Brain (organoid and tissue), 16 donors: ENCODE measurements at places on chromosomes 13 and 19.

DNA sequence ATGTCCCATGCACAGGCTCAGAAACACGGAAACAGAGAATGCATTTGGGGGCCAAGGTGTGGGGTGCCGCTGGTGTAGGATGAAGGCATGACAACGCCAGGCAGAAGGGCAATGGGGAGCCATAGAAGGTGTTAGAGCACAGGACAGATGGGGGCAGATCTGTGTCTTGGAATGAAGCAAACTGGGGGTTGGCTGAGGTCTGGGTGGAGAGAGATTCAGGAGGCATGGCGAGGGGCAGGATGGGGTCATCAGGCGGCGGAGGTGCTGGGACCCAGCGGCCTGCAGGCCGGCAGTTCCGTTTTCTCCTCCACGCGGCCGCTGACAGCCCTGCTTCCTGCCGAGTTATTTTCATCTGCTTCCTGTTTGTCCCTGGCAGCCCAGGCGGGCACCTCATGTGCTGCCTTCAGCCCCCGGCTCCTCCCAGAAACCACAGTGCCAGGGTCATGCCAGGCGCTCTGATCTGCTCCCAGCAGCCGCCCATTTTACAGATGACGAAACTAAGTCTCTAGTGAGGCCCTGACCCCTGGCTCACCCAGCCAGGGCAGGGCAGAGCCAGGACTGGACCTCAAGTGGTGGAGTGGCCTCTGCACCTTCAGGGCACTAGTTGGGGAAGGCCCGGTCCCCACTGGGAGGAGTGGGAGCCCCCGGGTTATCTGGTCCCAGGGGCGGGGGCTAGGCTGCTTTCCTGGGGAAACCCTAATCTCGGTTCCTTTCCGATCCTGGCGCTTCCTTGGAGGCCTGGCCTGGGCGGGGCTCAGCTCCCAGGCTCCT, 2.2 kb downstream of the ARHGAP45 start:
- DNase-seq: no peak

- no peak for DNase-seq
These were observed 2.0 kb upstream of the CSNK1A1L start for GRCh38 chr13:37107456-37107855.

- no peak for DNase-seq
These were observed 94.3 kb downstream of the GPC6 start for GRCh38 chr13:93320942-93321341.

DNA sequence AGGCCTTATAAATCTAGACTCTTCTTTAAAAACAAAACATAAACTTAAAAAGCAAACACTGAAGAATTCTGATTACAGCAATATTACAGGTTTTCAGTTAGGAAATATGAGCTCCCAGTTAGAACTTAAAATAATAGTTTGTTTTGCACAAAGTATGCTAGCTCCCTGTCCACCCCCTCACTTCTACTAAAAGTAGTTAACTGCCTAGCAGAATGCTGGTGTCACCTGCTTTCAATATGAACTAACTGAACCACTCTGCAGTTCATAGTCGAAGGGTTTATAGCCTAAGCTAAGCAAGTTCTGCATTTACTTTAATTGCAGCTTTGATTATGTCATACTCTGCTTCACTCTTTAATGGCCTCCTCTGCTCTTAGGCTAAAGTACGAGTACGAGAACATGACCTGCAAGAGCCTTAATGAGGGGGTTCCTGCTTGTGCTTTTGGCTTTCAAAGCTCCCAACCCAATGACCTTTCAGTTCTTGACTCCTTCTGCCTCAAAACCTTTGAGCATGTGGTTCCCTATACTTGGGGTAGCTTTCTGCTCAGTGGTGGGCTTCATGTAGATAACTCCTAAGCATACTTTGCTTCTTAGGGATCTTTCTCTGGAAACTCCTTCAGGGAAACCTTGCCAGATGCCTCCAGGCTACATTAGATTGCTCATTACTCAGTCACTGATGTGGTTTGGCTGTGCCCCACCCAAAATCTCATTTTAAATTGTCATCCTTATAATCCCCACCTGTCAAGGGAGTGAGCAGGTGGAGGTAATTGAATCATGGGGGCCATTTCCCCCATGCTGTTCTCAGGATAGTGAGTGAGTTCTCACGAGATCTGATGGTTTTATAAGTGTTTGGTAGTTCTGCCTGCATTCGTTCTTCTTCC, 278.9 kb upstream of the ARGLU1 start:
- DNase-seq: no peak

DNA sequence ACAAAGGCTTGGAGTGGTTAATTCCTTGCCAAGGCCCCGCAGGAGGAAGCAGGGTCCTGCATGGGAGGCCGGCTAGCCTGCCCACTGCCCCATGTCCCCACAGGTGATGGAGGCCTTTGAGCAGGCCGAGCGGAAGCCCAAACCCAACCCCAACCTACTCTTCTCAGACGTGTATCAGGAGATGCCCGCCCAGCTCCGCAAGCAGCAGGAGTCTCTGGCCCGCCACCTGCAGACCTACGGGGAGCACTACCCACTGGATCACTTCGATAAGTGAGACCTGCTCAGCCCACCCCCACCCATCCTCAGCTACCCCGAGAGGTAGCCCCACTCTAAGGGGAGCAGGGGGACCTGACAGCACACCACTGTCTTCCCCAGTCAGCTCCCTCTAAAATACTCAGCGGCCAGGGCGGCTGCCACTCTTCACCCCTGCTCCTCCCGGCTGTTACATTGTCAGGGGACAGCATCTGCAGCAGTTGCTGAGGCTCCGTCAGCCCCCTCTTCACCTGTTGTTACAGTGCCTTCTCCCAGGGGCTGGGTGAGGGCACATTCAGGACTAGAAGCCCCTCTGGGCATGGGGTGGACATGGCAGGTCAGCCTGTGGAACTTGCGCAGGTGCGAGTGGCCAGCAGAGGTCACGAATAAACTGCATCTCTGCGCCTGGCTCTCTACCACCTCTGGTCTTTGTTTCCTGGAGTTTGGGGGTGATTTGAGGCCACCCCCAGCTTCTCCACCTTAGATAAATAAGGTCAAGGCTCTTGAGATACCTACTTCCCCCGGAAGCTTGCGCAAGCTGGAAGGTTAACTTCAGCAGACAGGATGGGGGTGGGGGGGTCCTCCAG, 2.6 kb downstream of the B3GNT8 start:
- DNase-seq: no peak

DNA sequence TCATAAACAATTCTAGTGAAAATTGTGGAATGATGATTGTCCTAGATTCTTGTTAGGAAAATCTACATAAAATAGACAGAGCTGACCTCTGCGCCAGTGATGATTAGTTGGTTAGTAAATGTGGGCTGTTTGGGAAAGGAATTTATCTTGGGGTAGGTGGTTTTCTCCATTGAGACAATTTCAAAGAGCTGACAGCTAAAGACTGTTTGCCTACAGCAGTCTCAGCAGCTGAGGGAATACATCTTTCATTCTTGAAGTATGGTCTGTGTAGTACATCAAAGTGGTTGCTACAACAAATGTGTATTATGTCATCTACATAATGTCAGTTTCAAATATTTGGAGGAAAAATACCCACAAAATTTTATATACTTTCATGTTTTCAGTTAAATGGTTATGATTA, 117.2 kb upstream of the TRPC4 start:
- DNase-seq: no peak

DNA sequence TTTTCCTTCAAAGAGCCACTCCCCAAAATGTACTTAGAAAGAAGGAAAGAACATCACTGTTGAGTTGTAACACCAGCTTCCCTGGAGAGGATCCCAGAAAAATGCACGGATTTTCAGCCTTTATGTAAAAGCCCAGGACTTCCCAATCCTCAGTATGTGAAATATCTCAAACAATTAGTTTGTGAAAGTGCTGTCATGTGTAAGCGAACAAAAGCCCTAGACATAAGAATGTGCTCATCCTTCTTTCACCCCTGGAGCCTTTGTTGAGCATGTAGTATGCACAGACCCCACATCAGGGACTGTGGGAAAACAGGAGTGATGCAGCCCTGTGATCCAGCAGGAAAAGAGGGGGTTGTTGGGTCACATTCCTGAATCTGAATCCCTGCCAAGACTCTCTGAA, 441.4 kb upstream of the ZNF507 start:
- DNase-seq: no peak

GRCh38 chr13:31168166-31168565, 6.5 kb upstream of the HSPH1 start:
- no peak for DNase-seq

DNA sequence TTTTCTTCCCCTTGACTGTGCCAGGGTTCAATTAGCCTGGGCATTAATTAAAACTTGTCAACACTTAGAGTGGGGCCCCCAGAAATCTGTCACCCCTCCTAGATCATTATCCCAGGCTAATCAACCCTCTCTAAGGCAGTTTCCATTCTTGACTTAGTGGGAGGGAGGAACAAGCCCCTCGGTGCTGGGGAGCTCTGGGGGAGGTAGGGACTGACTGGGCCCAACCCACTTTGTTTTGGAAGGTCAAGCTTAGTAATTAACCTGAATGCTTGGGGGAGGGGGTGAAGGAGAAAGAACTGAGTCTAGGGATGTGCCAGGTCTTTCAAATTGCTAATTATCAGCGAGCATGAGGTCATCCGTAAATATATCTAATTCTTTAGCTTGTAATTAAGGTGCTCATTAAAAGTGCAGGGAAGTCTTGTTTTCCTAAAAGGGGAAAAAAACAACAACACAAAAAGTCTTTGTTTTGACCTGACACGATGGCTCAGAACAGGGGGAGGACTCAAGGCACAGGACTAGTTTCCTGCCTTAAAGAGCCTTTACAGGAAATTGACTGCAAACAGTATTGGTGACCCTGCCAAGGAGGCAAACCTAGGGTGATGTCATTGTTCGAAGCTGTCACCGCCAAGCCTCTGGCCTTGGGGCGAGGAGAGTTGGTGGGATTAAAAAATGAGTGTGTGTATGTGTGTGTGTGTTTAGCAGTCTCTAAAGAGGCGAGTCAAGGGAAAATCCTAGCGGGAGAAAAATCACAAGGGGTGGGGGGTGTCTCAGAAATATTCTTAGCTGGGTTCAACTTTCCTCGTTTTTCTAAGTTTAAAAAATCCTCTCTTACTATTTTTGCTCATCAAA, 19.4 kb downstream of the ACTN4 start:
- DNase-seq: peak; percentile 81
